ENCODE measurements at places on chromosomes 3 and 15.

GRCh38 chr3:109927726-109928125, 590.4 kb upstream of the DPPA4 start:
- DNase-seq: no peak

DNA sequence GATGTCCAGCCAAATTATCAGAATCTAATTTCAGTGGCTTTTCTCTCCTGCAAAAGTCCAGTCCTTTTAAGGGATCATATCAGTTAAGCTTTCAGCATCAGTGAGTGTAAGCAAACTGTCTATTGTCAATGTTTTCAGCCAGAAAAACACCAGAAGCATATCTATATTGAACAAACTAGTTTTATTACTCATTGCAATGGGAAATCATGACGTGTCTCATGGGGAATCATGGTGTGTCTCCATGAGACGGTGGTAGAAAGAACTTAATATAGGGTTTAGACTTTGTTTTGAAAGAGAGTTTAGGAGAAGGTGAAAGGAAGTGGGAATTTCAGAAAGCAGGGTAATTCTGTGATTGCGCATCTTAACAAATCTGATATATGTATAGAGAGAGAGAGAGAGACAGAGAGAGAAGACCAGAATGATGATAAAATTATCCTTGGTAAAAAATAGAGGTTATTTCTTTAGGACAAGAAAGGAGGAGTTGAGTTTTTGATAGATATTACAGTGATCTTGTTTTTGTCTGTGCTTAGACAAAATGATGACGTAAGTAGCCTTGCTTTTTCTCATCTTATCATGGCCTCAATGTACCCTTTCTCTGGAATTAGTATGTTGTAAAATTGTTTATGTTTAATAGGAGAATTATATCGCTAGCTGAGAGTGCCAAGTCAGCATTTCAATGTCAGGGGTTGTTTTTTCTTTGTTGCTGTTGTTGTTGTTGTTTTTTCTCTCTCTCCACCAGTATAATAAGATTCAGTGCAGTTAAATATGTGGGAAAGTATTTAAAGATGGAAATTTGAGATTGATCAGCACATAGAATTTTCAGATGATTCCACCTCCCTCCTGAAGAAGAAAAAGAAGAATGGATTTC, 129.9 kb upstream of the OSTN start:
- DNase-seq: no peak

DNA sequence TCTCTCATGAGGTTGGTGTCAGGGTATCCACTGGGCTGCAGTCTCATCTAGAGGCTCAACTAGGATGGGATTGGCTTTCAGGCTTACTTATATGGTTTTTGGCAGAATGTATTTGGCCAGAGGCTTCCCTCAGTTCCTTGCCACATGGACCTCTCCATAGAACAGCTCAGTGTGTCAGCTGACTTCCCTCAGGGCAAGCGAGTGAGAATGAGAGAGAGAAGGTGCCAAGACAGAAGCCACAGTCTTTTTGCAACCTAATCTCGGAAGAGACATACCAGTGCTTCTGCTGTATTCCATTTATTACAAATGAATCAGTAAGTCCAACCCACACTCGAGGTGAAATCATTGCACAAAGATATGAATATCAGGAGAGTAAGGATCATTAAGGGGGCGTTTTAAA, 129.2 kb downstream of the CCNL1 start:
- DNase-seq: no peak

DNA sequence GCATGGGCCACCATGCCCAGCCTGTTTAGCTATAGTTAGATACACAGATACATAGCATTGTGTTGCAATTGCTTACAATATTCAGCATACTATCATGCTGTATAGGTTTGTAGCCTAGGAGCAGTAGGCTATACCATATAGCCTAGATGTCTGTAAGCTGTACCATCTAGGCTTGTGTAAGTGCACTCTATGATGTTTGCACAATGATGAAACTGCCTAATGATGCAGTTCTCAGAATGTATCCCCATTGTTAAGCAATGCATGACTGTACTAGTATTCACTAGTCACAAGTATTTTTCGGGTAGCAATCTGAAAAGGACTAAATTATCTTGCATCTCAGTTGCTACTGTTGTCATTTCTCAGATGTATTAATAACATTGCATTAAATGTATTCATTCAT, 16.0 kb downstream of the PIGB start:
- DNase-seq: no peak

- DNase-seq: no peak
These were observed 220.6 kb upstream of the SGO1 start for GRCh38 chr3:20406611-20407011.

- DNase-seq: no peak
These were observed at the start of gene FRMD4B for GRCh38 chr3:69385723-69386555. Gene FRMD4B, minus strand, starts transcription at chr3:69386088. Its CDS starts 99 bp downstream, at chr3:69385989.

DNA sequence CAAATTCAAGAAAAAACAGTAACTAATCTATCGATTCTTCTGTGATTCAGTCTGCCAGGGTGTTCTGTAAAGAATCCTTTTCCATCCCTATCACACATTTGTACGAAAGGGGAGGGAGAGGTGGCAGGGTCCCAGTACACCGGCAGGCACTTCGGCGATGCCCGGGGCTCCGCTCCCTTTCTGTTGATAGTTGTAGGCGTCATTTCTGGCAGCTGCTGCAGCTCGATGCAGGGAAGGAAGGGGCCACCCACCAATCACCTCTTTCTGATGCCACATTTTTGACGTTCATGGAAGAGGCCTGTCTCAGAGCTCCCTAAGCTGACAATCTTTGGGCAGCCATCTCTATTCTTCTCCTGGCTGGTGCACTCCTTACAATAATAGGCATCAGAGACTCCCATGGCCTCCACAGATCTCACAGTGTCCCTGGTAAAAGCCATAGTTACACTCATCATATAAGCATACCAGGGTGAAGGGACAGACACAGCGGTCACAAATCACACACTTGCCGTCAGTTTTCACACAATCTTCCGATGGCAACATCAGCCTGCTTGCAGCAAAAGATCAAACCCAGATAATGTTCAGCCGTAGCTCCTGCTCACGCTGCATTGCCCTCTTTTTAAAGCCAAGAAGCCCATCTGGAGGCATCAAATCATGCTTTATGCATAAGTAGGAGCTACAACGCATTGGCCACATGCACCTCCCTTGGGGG, 60.8 kb upstream of the ZBTB38 start:
- no peak for DNase-seq

- no peak for DNase-seq
These were observed 429.5 kb downstream of the OCA2 start for GRCh38 chr15:27669641-27670040.

- DNase-seq: no peak
These were observed 34.6 kb downstream of the ZNF589 start for GRCh38 chr3:48275287-48276027.

GRCh38 chr15:70268698-70269251, 171.1 kb upstream of the TLE3 start:
- DNase-seq: no peak

- no peak for DNase-seq
These were observed at the start of gene PRRT3 for GRCh38 chr3:9951962-9952805. Gene PRRT3, minus strand, starts transcription at chr3:9952408. Its CDS starts 2,293 bp downstream, at chr3:9950115.

GRCh38 chr3:105688821-105689220, 180.0 kb downstream of the CBLB start:
- DNase-seq: no peak

DNA sequence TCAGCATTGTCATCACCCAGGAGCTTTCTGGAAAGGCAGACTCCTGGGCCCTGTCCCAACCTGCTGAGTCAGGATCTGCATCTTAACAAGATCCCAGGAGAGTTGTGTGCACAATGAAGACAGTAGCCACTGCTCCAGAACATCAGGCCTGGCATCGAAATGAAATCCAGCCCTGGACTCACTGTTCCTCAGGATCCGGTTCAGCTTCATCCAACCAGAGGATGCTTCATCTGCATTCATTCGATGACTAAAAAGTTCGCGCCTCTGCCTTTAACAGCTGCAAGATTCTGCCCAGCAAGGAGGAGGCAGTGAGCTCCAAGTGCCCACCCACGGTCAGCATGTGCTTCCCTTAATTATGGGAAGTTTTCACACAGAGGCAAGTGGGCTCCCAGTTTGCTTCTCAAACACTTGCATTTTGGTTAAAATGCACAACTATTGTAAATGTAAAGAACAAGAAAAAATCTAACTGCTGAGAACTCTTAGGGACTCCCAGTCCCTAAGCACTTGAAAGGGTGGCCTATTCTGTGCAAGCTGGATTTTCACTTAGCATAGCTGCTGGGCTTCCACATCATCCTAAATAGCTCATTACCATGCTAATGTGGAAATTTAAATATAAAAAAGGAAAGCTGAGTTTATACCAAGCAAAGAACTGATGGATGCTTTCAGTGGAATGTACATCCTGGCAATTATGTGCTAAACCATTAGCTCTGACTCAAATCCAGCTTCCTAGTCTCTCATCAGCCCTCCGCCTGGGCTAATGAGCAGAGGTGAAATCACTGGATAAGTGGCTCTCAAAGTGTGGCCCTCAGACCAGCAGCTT, 25.5 kb upstream of the ESYT3 start:
- DNase-seq: no peak

GRCh38 chr3:58874248-58874741, 175.5 kb downstream of the CFAP20DC start:
- DNase-seq: no peak

- DNase-seq: no peak
These were observed 17.9 kb downstream of the DZIP1L start for GRCh38 chr3:138097192-138098172.

- no peak for DNase-seq
These were observed 11.8 kb downstream of the SLC12A8 start for GRCh38 chr3:125200731-125201139.

GRCh38 chr3:124654470-124654845, 75.8 kb upstream of the UMPS start:
- no peak for DNase-seq

DNA sequence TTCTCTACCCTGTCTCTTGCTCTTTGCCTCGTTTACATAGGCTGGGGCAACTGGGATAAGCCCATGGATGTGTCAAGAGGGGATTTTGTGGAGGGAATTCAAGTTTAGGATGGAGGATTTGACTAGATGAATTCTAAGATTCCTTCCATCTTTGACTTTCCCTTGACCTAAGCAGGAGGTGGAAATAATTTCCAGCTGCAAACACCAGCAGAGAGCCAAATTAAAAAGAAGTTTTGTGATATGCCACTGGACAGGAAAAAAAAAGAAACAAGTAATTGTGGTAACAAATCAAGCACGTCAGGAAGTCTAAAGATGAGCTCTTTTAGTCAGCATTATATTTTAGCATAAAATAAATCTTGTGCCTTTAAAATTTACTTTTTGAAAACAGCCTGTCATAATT, 49.8 kb downstream of the KCNMB2 start:
- no peak for DNase-seq

- DNase-seq: no peak
These were observed 81.9 kb downstream of the MITF start for GRCh38 chr3:69821133-69821532.

GRCh38 chr3:174094669-174095068, 697.1 kb downstream of the NLGN1 start:
- DNase-seq: no peak

DNA sequence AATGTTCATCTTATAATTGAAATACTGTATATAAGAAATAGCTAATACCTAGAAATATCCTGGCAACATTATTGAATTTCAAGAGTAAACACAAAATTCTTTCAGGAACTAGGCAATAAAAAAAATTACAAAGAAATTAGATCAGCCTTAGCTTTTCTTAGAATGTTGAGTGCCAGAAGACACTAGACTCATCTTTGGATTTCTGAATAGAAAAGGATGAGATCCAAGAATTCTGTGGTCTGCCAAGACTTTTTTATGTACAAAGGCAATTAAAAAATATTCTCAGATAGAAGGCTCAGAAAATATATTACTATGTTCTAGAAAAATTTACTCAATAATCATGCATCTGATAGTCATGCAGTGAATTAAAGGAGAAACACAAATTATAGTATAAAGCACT, 294.5 kb upstream of the CDIN1 start:
- no peak for DNase-seq

GRCh38 chr3:152192936-152193672, 75.6 kb upstream of the MBNL1 start:
- no peak for DNase-seq

DNA sequence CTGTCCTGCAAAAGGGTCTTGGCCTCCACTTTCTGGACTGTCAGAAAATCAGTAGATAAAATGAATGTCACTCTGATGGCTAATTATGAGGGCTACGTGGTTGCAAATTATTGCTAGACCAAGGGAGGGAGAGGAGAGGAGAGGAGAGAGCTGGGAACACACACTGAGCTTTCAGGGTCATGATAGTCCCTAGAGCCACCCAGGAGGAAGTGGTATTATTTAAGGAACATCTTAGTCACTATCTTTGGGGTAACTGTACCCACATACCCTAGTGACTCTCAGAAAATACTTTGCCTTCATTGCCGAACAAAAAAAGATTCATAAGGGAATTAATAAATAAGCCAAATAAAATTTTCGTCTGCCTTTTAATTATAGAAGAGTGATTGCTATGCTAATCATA, 642.3 kb upstream of the CFAP20DC start:
- DNase-seq: no peak

DNA sequence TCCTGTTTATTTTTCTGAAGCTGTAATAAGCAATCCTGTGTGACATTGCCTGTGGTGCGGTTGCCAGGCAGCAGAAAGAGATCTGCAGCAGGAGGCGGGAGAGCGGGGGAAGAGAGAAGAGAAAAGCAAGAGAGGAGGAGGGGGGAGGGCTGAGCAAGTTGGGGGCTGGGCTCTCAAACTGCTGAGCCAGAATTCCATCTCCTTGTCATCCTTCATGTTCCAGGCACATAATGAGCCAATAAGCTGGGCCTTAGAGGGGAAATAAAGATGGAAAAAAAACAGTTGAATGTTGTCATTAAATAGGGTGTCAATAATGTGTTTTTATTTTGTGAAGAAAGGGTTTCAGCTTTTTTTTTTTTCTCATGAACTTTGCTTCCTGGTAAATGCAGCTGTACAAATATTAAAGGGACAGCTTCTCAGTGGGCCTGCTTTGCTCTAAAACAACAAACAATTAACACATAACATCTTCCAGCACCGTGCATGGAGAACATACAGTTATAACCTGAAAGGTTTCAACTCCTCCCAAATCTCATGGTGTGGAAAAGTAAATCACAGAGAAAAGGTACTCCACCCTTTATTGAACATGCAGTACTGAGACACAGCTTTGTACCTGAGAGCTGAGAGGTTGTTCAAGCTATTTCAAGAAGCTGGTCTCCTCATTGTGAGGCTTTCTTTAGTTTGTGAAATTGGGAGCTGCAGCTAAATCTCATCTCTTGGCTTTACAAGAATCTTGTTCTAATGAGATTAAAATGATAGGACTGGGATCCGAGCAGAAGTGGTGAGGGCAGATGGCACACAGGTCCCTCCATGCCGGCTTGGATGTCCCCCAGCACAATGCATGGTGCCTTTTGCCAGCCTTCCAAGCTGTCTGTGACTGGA, 451.1 kb upstream of the KCNMB2 start:
- DNase-seq: no peak

DNA sequence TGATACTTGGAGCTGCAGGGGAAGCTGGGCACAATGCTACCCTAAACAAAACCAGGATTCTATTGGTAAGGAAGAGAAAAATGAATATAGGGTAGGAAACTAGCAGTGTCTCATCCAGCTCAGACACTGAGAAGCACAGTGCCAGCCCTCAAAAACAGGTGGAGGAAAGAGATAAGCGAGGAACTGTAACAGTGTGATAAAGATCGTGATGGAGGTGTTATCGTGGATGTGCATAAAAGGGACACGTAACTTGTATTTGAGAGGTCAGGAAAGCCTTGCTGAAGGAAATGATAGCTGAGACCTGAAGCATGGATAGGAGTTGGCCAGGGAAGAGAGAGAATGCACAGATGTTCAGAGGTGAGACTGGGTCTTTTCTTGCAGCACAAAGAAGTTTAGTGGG, 27.4 kb downstream of the MIX23 start:
- no peak for DNase-seq

Measured in stimulated activated CD4-positive, alpha-beta T cell treated with anti-CD3 and anti-CD28 coated beads, Interleukin-1b, Interleukin-23, amount 100 ng/mL, for 1 hour (primary cell).